RWPE2 (cell line): ENCODE measurements at places on chromosomes 7 and 10.

DNA sequence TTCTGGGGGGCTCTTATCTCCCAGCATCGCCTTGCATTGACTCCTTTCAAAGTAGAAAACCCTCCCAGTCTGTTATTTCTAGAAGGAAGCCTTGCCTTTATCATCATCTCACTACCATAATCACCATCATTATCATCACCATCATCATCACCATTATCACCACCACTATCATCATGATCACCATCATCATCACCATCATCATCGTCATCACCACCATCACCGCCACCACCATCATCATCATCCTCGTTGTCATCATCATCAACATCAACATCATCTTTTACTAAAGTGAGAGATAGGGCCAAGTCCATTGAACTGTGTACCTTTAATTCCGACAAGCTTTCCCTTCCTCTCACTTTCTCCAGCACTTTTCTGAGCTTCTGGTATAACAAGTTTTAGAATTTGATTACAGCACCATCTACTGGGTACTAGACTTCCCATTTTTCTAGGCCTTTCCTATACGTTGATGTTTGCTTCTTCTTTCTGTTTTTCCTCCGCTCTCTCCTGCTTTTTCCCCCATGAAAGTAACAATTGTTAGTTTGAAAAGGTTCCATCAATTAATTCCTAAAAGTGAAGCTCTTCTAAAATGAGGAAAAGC, 226.4 kb downstream of the BUB3 start:
- no peak for DNase-seq
- H3K4me3 ChIP-seq, result no peak overlapping the region
- H3K27ac ChIP-seq, result peak overlapping the region; percentile 31
- no peaks in the 10 kb centered on the region for H3K36me3 ChIP-seq
- H3K4me1 ChIP-seq, result peaks cover 20% of the 10 kb centered on the region
- no peaks in the 10 kb centered on the region for H3K27me3 ChIP-seq

DNA sequence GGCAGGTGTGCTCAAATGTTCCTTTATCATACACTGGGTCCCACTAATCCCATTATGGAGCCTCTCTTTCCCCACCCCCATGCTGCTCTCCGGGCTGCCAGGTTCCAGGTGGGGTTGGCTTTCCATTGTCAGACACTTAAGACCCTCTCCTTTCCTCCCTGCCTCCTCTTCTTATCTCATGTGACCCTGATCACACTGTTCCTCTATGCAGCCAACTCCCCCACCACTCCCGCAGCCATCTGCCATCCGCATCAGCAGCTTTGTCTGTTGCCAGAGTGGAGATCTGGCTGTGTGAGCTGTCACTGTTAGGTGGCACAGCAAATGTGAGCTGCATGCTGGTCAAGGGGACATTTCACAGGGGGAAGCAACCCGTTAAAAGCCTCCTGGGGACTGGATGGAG, 391.4 kb downstream of the TNS3 start:
- no peaks in the 10 kb centered on the region for H3K4me1 ChIP-seq
- DNase-seq, result no peak
- H3K36me3 ChIP-seq, result no peaks in the 10 kb centered on the region
- H3K27me3 ChIP-seq, result no peaks in the 10 kb centered on the region
- no peak overlapping the region for H3K4me3 ChIP-seq

- H3K27me3 ChIP-seq, result no peaks in the 10 kb centered on the region
- peak overlapping the region; percentile 92 for H3K27ac ChIP-seq
- peaks cover 23% of the 10 kb centered on the region for H3K4me1 ChIP-seq
Observed at GRCh38 chr7:20241194-20241910, 24.2 kb upstream of the MACC1 start.

GRCh38 chr7:7536396-7537019, 835 bp upstream of the COL28A1 start:
- H3K27me3 ChIP-seq, result no peaks in the 10 kb centered on the region
- no peaks in the 10 kb centered on the region for H3K36me3 ChIP-seq
- no peak overlapping the region for H3K27ac ChIP-seq
- no peak for DNase-seq

- no peaks in the 10 kb centered on the region for H3K36me3 ChIP-seq
- no peak overlapping the region for H3K27ac ChIP-seq
- H3K4me3 ChIP-seq, result no peak overlapping the region
- H3K27me3 ChIP-seq, result peaks cover 4% of the 10 kb centered on the region
Observed at GRCh38 chr7:150451833-150452461, 1.5 kb downstream of the GIMAP8 start.

DNA sequence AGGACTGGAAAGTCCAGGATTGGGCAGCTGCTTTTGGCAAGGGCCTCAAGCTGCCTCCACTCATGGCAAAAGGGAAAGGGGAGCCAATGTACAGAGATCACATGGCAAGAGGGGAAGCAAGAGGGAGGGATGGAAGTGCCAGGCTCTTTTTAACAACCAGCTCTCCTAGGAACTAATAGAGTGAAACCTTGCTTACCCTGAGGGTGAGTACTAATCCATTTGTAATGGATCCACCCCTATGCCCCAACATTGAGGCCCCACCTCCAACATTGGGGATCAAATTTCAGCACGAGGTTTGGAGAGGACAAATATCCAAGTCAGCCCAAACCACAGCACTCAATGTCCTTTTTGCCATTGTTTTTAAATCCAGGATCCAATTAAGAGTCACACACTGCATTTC, 12.5 kb downstream of the HABP2 start:
- no peaks in the 10 kb centered on the region for H3K27me3 ChIP-seq
- no peaks in the 10 kb centered on the region for H3K4me1 ChIP-seq
- H3K4me3 ChIP-seq, result no peak overlapping the region
- H3K27ac ChIP-seq, result no peak overlapping the region

DNA sequence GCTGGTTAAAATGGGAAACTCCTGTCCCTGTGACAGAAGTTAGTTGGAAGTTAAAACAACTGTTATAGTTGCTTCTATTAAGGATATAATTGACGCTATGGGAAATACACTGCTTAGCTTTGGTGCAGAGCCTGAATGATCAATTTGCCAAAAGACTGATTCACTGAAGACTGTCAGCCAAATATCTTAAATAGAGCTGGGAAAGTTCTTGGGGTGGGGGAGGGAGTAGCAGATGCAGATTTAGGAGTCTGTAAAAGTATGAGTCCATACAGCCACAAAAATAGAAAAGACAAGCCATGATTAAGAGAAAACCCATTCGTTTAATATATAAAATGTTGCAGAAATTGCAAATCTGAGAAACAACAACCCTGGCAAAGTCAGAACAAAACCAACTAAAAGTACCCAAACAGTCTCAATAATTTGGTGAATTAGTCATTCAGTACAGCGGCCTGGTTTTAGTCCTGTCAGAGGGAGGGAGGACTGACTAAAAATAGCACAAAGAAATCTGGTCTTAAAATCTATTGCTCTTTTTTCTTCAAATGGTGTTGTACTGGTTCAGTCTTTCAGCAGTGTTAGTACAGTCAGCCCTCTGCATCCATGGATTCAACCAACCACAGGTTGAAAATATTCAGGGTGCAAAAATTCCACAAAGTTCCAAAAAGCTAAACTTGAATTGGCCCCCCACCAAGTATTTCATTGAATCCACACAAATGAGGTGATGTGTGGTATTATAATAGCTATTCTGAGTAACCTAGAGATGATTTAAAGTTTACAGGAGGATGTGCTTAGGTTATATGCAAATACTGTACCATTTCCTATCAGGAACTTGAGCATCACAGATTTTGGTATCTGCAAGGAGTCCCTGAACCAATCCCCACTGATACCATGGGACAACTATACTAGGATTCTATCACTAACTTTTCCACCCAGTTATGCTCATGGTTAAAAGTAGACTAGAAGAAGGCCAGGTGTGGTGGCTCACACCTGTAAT, 30.0 kb downstream of the STK17A start:
- DNase-seq, result no peak
- no peak overlapping the region for H3K27ac ChIP-seq
- H3K4me1 ChIP-seq, result peaks cover 7% of the 10 kb centered on the region
- H3K4me3 ChIP-seq, result no peak overlapping the region
- no peaks in the 10 kb centered on the region for H3K27me3 ChIP-seq
- H3K36me3 ChIP-seq, result peaks cover 99% of the 10 kb centered on the region

DNA sequence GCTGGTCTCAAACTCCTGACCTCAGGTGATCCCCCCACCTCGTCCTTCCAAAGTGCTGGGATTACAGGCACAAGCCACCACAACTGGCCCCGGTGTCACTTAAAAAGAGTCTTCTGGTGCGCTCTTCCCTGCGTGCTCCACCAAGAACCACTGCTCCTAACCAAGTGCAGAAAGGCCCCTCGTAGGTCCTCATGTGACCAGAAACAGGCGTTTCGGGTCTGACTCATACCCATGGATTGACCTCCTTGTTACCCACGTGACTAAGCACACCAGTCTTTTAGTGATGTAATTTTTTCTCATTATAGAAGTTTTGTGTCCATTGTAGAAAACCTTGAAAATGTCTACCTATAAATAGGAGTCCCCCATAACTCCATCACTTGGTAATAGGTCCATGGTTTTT, 13.9 kb downstream of the FKBP6 start:
- H3K4me1 ChIP-seq, result peaks cover 4% of the 10 kb centered on the region
- no peak overlapping the region for H3K4me3 ChIP-seq
- H3K27ac ChIP-seq, result no peak overlapping the region
- H3K36me3 ChIP-seq, result no peaks in the 10 kb centered on the region
- H3K27me3 ChIP-seq, result no peaks in the 10 kb centered on the region

DNA sequence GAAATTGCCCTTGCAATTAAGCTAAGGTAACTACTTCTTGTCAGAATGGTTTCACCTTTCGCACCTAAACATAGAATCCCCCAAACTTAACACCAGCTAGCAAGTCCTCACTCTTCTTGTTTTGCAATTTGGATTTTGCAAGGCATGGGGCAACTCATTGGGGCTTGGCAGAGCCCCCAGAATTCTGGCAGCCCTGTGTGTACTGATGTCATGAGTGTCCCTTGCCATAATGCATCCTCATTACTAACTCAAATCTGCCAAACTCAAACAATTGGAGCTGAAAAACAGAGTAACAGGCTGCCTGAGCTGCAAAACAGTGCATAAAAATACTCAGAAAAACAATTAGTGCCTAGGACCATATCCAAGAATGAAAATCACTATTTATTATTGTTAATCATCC, 7.9 kb upstream of the XPNPEP1 start:
- no peak overlapping the region for H3K27ac ChIP-seq
- H3K27me3 ChIP-seq, result no peaks in the 10 kb centered on the region
- no peak overlapping the region for H3K4me3 ChIP-seq
- no peak for DNase-seq

DNA sequence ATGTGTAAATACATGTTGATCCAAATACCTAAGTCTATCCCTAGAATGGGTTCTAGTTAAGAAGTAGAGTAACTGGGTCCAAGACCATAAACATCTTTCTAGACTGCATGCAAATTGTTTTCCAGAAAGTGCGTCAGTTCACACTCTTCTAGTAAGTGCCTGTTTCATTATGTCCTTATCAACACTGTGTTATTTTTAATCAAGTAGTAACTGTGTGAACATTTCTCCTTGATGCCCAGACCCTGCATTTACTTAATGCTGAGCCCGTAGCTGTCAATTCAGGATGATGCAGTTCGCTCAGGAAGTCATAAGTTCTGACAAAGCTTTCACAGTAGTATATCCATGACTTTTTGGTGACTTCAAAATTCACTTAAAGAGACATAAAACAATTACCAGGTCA, 374.8 kb downstream of the OTUD1 start:
- no peak for DNase-seq
- H3K27ac ChIP-seq, result no peak overlapping the region
- no peaks in the 10 kb centered on the region for H3K27me3 ChIP-seq
- H3K4me1 ChIP-seq, result no peaks in the 10 kb centered on the region
- H3K36me3 ChIP-seq, result no peaks in the 10 kb centered on the region
- H3K4me3 ChIP-seq, result no peak overlapping the region

DNA sequence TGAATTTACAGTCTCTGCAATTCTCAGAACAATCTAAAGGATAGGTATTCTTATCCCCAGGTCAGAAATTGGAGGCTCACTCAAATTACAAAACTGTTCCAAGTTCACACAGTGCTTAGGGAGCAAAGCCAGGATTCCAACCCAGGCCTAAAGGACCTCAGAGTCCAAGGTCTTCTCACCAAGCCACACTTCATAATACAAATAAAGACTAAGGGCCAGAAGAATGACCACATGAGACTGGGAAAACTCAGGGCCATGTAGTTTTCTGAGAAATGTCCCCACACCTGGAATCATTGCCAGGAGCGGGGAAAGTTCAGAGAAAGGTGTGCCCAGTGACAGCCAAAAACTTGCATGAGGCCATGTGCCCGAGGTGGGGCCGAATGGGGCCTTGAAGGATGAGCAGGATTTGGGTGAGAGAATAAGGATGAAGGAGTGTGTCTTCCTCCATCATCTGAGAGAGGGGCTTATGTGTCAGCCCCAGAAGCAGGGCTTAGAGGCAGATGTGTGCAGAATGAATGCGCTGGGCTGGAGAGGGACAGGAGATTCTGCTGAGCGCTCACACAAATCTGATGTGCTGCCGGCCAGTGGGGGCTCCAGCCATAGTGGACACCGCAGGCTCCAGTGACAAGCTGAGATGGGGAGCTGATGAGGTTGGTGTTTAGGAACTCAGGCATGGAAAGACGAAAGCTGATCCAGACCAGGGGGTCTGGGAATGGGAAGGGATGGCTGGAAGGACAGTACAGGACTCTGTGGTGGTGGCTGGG, 35.9 kb downstream of the BLNK start:
- H3K27me3 ChIP-seq, result no peaks in the 10 kb centered on the region
- no peak for DNase-seq
- H3K36me3 ChIP-seq, result no peaks in the 10 kb centered on the region

- H3K4me1 ChIP-seq, result no peaks in the 10 kb centered on the region
- no peak overlapping the region for H3K27ac ChIP-seq
- H3K36me3 ChIP-seq, result no peaks in the 10 kb centered on the region
- DNase-seq, result no peak
Observed at GRCh38 chr10:34854147-34854601, 39.1 kb upstream of the PARD3 start.

- no peak overlapping the region for H3K4me3 ChIP-seq
- DNase-seq, result no peak
- no peaks in the 10 kb centered on the region for H3K27me3 ChIP-seq
- H3K36me3 ChIP-seq, result no peaks in the 10 kb centered on the region
- no peak overlapping the region for H3K27ac ChIP-seq
Observed at GRCh38 chr10:28738200-28738599, 60.9 kb downstream of the BAMBI start.
